CD4-positive, alpha-beta T cell (primary cell): ENCODE measurements at places on chromosomes 7 and 10. TPM values are rescaled to one million over a fixed set of nuclear protein-coding genes. Genes with fewer than 3 reads are reported as not detected.

The MRLN gene
- not detected for total RNA-seq

The CDC14C gene
- not detected for total RNA-seq

- no peak for DNase-seq
These were observed 204.4 kb upstream of the AOAH start for GRCh38 chr7:36928718-36929117.

DNA sequence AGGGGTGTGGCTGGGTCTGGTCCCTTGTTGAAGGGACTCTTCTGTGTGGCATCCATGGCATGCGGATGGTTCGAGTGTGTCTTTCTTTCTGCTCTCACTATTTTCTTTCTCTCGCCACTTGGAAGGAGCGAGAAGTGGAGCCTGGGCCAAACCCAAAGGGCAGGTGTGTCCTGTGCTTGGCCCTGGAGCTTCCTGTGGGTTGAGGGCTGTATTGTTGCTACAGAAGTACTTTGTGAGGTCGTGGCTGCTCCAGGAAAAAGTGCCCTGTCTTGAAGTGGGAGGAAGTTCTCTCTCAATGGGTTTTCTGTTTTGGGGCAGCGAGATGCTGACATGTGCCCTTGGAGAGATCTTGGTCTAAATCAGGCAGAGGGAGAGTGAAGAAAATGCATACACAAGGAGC, 72.0 kb downstream of the DOCK1 start:
- DNase-seq = no peak

DNA sequence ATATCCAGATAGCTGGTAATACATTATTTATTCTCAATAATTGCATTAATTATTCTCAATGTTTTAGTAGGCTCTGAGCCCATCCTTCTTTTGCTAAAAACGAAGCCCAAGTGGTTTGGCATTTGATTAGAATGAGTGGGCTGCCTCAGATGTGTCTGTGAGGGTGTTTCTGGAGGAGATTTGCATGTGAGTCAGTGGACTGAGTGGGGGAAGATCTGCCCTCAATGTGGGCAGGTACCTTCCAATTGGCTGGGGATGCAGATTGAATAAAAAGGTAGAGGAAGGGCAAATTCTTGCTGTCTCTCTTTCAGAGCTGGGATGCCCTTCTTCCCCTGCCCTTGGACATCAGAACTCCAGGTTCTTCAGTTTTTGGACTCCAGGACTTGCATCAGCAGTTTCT, 290.6 kb upstream of the SMIM30 start:
- no peak for DNase-seq

- DNase-seq = no peak
These were observed 104.8 kb downstream of the JAZF1 start for GRCh38 chr7:28075674-28076358.

DNA sequence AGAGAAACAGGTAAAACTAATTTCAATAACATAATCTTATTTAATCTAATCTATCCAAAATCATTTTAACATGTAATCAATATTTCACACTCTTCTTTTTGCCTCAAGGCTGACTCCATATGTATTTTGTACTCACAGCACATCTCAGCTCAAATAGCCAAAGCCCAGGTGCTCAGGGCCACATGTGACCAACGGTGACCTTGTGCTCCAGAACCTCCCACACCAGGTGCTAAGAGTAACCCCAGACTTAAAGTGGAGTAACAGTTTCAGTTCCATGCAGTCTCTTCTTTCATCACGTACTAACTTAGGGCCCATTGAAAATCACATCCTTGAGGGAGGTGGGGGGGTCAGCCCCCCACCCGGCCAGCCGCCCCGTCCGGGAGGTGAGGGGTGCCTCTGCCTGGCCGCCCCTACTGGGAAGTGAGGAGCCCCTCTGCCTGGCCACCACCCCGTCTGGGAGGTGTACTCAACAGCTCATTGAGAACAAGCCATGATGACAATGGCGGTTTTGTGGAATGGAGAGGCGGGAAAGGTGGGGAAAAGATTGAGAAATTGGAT, 47.3 kb downstream of the NCAPG2 start:
- DNase-seq = no peak

DNA sequence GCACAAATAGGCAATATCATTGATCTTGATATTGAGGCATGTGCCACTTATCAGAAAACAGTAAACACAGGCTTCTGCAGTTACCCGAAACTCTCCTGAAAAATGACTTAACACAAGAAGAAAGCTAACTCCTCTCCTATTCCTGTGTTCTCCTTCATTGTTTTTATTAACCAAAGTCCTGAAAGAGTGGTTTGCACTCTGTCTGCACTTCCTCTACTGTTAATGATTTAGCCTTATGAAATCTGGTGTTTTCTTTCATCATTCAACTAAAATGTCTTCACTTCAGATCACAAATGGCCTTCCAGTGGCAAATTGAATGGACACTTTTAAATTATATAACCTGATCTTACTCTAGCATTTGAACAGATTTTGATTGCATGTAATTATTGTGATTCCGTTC, 630.6 kb upstream of the PHF14 start:
- no peak for DNase-seq

DNA sequence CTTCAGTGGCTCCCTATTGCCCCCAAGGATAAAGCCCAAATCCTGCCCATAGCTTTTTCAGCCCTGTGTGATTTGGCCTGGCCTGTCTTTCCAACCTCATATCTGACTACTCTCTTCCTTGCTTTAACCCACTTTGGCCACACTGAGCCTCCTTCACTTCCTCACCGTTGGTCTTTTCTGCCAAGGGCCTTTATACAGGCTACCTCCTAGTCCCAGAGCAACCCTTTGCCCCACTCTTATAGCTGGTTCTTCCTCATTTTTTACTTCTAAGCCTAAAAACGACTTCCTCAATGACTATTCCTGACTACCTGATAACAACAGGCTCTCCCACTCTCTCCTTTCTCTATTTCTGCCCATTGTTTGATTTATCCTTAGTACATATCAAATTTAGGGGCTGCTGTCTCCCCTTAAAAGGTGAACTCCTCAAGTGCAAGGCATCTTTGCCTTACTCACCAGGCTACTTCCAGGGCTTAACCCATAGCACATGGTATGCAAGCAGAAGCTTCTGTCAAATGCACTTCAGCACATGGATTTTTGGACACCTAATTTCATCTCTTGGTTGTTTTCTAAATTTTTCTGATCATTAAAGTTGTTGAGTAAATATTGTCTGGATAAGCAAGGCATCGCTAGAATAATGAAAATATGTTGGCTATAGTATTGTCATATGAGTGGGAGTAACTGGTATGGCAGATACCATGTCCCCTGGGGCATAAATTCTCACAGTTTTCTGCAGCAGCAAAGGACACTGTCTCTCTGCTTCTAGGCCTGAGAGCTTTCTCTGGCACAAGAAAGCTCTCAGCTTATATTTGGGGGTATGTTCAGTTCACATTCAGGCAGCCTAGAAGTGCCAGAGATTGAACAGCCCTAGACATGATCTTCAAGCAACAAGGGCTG, 201.5 kb upstream of the GPR26 start:
- no peak for DNase-seq

- no peak for DNase-seq
These were observed 623.1 kb downstream of the ACTR3B start for GRCh38 chr7:153382641-153383101.
